ENCODE measurements at places on chromosomes 11 and 22.
A peak's percentile ranks its signal among the peaks of the same experiment; 100 is the strongest.

DNA sequence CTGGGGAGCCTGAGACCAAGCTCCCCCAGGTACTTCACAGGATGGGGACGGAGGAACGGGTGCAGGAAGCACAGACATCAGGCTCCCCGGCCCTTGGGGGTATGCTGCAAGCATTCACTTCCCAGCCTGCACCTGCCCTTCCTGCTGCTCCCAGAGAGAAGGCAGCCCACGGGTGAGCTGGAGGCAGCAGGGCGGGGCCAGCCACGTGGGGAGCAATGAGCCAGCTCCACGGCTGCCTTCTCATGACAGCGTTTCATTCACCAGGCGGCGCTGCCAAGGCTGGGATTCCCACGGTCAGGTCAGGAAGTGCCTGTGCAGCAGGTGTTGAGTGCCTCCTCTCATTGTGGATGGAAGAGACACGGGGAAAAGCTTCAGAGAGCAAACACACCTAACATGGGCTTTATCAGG is 14.5 kb upstream of the PHLDA2 start:
- no peak for DNase-seq

- DNase-seq = no peak
Observed at GRCh38 chr22:29801153-29801552, 34.0 kb downstream of the UQCR10 start.

GRCh38 chr11:25535467-25536272 is 796.3 kb upstream of the ANO3 start:
- peak; percentile 68 for DNase-seq

DNA sequence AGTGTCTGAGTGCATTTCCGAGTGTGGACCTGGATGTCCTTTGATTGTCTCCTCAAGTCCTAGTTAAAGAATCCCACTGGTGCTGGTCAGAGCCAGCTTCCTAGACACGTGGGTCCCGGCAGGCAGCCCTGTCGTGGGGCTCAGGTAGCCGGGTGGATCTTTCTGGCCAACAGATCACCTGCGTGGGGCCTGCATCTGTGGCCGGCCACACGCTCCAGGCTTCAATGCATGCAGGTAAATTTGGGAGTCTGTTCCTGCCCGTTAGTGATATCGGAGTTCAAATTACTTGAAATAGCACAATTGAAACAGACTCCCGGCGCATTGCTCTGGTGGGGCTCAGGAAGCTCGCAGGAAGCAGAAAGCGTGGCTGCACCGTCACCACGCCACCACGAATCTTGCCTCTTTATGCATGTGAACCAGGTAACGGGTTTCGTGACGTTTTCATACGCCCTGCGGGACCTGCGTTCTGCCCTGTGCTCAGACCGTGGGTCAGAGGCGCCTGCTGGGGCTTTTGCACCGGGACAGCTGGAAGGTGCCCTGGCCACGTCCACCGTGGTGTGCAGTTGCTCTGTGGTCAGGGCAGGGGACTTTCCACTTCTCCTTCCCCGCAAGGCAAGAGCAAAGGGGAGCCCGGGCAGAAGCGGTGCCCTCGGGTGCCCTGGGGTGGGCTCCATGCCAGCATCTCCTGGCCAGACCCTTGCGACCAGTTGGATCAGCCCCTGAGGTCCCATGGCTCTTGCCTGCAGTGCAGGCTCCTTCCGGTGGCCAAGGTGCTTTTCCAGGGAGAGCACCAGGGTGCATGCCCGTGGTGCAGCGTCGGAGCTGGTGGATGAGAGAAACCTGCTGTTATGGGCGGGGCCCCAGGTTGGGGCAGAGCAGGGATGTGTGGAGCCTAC is 803.5 kb downstream of the BRD1 start:
- peak; percentile 47 for DNase-seq

DNA sequence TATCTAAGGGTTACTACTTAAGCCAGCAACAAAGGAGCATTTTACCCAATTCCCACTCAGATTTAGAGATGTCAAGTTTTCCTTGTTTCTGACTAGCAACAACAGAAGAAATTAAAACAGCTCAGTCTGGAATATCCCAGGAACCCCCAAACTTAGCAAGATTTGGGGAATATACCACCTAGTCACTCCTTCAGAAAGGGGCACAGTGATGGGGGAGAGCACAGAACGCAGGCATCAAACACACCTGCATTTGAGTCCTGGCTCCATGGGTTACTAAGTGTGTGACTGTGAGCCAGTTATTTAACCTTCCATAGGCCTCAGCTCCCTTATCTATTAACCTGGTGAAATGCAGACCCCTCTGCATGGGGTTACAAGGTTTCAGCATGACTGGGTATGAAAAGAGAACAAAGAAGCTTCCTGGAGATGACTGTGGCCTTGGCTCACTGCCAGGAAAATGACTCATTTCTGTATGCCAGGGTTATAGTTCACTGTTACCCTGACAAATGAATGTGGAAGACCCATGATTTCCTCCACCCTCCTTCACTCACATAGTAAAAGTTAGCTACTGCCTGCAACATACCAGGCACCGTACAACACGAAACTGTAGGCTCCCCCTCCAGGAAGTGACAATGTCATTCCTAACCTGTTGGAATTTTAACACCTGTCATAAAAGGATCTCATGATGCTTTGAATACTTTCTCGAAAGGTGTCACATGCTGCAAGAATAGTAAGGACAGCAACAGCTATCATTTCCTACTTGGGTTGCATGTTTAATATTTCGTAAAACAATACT is 79.6 kb downstream of the ME3 start:
- peak; percentile 87 for DNase-seq

GRCh38 chr11:96366024-96366423 is 23.0 kb upstream of the MAML2 start:
- no peak for DNase-seq

DNA sequence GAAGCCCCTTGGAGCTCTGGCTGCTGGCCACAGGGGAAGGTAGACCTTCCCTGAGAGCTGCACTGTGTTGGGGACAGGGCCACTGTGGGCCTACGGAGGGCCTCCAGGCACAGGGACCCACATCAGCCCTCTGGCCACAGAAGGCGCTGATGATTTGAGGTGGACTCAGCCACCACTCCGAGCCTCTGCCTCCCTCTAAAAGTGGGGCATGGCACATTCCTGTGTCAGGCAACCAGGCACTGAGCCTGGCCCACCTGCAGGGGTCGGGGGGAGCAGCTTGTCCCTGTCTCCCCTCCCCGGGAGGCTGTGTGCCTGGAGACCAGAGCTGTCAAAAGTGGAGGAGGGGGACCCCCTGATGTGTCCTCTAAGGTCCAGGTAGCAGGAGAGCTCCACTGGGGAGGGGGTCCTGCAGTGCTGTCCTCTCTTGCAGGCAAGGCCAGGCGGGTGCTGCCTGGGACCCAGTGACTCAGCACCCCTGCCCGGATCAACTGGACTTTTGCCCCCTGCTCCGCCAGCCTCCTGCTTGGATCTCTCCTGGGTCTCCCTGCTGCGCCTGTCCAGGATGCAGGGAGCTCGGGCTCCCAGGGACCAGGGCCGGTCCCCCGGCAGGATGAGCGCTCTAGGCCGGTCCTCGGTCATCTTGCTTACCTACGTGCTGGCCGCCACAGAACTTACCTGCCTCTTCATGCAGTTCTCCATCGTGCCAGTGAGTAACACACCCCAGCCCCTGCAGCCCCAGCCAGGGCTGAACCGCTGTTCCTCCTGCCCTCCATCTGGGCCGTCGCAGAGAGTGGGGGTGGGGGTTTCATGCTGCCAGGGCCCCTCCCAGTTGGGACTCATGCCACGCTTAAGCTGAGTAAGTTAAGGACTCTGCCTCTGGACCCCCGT is 17.5 kb upstream of the CDKN1C start:
- DNase-seq = no peak

DNA sequence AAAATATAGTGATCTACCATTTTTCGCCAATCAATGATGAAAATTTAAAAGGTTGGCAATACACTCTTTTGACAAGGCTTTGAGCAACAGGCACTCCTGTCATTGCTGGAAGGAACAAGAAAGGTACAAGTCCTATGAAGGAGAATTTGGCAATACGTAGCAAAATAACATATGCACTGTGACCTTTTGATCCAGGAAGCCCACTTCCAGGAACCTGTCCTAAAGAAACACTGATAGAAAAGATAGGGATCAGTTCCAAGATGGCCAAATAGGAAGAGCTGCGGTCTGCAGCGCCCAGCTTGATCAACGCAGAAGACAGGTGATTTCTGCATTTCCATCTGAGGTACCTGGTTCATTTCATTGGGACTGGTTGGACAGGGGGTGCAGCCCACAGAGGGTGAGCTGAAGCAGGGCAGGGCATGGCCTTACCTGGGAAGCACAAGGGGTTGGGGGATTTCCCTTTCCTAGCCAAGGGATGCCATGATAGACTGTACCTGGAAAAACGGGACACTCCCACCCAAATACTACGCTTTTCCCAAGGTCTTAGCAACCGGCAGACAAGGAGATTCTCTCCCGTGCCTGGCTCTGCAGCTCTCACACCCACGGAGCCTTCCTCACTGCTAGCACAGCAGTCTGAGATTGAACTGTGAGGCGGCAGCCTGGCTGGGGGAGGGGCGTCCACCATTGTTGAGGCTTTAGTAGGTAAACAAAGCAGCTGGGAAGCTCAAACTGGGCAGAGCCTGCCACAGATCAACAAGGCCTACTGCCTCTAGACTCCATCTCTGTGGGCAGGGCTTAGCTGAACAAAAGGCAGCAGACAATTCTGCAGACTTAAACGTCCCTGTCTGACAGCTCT is 69.7 kb upstream of the GALNT18 start:
- no peak for DNase-seq

- DNase-seq = no peak
Observed at GRCh38 chr11:124745835-124746620, 6.0 kb downstream of the VSIG2 start.

DNA sequence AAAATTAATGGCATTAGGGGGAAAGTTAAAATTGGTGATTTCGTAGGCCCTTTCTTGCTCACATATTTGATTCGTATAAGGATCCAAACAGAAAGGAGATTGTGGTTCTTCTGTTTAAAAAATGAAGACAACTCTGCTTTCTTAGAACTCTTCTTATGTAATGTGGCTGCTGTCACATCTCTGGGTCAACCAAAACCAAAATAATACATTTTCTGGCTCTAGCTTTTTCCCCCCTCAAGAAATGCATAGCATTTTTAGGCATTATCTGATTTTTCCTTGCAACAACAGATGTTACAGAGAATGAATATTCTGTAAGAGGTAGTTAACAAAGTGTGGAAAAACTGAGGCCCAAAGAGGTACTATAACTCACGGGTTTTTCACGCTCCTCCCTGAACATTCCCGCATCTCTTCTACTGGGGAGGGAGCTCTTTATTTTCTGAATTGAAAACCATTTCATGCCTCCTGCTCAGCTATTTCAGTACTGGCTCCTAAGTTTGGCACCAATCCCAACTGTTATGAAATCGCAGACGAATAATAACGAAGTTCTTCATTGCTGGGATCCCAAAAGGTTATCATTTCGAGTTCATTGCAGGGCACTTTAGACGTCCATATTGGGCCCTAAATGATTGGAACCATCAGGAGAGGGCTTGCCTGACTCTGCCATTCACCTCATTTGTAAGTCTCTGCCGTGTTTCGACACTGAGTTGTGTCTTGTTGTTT is 17.1 kb downstream of the GRAP2 start:
- DNase-seq = no peak

DNA sequence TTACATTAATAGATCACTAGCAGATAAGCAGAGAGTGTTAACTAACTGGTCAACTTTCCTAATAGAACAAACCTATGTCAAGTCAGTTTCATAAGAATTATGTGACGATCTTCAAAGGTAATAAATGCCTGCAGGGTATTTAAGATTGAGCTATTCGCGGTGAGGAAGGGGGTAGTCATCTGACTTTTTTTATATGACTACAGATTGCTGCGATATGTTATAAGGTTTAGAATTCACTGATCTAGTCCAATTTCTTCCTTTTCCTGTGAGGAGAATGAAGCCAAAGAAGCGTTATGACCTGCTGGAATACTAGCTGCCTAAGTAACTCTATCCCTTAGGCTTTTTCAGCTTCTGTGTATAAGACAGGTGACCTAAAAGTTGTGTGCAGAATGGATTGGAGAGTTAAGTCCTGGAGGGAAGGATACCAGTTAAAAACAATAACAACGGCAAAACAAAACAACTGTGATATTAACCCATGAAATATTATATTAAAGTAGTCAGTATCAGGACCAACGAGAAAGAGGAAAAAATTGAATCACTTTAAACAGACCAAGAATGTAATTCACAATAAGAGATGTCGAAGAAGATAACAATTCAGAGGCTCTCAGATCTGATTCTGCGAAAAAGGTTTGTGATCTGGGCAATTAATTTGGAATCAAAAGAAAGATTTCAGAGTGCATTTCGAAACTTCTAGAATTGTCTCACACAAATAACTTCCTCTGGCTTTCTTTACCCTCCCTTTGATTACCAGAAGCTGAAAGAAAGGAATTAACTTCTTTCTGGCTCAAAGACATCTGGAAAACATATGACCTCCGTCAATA is 630 bp downstream of the CASP4 start:
- no peak for DNase-seq

DNA sequence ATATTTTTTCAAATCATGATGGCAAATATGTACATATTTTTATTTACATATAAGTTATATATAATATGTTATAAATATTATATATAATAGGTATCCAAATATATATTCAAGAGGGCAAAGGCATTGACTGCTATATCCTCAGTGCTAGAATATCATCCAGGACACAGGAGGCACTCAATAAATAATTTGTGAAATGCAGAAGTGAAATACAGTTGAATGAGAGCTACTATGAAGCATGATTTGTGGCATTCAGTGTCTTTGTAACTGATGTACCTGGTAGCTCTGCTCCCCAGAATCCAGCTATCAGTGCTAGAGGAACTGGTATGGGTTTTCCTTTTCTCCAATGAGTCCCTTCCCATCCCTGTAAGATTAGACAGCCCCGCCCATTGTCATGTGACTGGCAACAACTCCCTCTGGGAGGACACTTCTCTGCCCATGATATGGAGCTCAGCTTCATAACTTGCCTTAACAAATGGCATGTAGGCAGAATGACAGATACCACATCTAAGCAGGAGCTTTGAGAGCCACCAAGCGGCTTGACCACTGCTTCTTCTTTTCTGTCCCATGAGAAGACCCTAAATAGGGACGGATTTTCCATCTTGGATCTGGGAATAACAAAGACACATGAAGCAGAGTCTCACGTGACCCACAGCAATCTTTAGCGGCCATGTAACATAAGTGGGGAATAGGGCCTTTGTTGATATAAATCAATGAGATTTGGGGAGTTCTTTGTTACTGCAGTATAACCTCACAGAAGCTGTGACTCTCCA is 10.2 kb upstream of the CD82 start:
- no peak for DNase-seq

DNA sequence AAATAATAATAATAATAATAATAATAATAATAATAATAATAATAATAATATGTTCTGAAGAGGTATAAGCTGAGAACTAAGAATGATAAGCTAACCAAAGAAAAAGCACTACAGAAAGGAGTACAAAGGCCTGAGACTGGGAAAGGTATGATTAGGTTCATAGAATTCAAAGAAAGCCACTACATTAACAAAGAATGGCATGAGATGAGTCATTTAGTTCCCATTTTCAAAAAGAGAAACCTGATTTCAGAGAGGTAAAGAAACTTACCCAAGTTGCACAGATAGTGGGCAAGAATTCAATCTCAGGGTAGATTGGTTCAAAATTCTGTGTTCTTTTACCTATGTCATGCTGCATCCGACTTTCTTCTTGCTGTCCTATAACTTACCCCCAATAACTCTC is 350.9 kb downstream of the TTC28 start:
- no peak for DNase-seq

Data from sigmoid colon (tissue), 7 donors.